ENCODE measurements at places on chromosomes 1 and 21.

- DNase-seq = no peak
Observed at GRCh38 chr21:34606051-34606450, 8.9 kb downstream of the RCAN1 start.

GRCh38 chr1:67405473-67406245 lies 24.5 kb downstream of the SERBP1 start:
- DNase-seq = no peak

DNA sequence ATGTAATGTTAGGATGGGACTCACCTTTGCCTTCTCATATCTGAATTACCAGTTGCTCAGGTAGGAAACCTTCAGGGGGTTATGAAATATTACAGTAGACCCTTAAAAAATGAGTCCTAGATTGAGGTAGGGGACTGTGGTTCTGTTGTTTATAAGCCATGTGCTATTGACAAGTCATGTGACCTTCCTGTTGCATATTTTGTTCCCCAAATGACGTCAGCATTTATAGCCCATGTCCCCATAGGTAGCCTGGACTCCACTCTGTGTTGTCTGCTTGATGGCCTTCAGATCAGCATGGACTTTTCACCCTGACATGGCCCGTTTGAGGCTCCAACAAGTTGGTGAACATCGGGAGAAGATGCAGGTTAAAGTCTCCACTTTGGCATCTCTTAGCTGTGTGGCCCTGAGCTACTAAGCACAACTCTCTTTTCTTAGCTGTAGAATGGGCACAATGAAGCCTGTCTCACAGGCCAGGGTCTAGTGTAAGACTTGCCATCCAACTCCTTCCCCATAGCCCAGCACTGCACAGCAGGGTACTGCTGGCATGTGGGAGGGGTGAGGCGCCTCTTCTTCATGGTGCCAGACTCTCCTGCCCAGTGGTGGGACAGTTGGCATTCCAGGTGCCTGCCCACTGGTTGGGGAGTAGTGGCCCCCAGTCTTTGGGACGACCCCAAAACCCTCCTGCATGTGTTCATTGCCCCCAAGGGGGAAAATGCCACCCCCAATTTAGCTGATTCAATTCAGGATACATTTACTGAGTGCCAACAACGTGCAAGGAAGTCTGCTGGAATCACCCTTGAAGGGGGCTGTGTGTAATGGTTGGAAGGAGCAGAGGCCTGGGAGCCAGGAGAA lies 36.1 kb upstream of the TTC22 start:
- DNase-seq = no peak

DNA sequence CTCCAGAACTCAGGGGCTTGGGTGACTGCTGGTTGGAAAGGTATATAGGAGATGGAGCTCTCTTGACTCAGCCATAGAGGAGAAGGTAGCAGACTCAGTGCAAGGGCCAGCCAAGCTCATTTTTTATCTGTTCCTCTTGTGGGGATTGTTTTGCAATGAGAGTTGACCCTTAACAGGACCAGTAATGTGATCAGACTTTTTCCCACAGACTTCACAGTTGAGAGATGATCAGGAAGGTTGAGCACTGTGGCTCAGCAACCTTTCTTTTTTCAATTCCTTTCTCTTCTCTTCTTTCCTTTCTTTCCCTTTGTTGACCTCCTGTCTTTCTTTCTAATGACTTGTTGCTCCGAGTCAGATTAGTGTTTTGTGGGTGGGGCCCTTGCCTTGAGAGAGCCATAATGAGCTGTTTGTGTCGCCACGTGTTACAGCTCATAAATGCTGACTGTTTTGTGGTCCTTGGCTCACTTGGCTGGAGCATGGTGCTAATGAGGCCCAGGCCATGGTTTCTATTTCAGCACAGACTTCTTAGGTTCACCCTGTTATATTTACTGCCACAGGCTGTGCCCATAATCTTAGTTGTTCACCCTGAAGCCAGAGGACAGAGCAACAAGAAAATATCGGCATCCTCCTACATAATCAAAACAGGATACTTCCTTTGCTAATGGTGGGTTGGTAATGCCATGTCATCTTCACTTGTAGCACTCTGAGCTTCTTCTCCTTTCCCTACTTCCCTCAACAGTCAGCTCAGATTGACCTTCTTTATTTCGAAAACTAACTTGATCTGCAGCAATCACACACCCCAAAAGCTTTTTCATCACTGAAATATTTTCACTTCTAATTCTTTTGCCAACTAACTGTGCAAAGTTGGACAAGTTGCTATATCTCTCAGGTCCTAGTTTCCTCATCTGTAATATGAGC lies 13.9 kb downstream of the ADAM30 start:
- no peak for DNase-seq

GRCh38 chr1:68178821-68179490 lies 53.4 kb downstream of the WLS start:
- DNase-seq = no peak

- no peak for DNase-seq
Observed at GRCh38 chr21:38863843-38864363, 58.2 kb downstream of the ETS2 start.

DNA sequence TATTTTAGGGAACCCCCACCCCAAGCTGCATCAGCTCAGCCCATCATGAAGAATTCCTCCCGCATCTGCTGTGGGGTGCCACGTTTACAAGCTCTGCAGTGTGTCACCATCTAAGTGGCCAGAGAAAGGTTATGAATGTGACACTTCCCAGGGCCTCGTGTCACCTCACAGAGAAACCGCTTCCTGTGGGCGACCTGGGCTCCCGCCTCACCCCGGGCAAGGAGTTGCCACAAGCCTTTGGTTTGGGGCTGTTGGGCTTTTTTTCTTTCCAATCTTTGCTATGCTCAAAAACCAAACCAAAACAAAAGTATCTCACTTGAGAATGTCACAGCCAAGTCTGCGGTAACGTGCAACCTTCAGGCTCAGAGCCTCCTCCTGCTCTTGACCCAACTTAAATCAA lies 82.1 kb upstream of the ARHGEF16 start:
- no peak for DNase-seq

DNA sequence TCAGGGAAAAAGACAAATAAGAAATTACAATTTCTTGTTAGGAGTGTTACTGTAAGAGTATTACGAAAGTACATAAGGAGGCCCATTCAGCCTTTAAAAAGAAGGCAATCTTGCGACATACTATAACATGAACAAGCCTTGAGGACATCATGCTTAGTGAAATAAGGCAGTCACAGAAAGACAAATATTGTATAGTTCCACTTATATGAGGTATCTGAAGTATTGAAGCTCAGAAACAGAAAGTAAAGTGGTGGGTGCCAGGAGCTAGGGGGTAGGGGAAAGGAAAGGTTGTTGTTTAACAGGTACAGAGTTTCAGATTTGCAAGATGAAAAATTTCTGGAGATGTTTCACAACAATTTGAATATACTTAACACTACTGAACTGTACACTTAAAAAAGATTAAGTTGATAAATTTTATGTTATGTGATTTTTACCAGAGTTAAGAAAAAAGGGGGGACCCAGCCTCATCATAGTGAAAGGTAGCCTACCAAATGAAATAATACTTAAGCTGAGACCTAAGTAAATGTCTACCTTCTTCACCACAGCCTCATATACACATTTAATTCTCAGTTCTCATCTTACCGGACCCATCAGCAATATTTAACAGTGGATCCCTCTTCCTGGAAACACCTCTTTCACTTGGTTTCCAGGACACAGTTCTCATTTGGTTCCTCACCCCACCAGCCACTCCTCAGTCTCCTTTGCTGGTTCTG lies 19.5 kb downstream of the USP24 start:
- no peak for DNase-seq

GRCh38 chr21:37877171-37877570 lies 39.1 kb downstream of the KCNJ6 start:
- no peak for DNase-seq

DNA sequence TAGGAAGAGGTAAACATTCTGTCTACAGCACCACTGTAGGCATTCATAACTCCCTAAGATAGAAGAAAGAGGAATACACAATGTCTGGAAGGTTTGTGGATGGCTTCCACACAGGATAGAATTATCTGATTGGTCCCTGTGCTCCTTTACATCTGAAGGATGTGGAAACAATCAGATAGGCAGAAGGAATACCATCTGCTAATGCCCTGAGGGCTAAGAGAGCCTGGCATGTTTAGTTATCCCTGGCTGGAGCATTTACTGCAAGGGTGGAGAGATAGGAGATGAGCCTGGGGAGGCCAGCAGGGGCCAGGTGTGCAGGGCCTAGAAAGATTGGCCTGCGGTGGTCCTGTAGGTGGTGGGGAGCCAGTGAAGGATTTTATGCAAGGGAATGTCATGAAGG lies 8.6 kb upstream of the ACBD3 start:
- DNase-seq = no peak

GRCh38 chr1:208326033-208326432 lies 81.8 kb upstream of the PLXNA2 start:
- DNase-seq = no peak

DNA sequence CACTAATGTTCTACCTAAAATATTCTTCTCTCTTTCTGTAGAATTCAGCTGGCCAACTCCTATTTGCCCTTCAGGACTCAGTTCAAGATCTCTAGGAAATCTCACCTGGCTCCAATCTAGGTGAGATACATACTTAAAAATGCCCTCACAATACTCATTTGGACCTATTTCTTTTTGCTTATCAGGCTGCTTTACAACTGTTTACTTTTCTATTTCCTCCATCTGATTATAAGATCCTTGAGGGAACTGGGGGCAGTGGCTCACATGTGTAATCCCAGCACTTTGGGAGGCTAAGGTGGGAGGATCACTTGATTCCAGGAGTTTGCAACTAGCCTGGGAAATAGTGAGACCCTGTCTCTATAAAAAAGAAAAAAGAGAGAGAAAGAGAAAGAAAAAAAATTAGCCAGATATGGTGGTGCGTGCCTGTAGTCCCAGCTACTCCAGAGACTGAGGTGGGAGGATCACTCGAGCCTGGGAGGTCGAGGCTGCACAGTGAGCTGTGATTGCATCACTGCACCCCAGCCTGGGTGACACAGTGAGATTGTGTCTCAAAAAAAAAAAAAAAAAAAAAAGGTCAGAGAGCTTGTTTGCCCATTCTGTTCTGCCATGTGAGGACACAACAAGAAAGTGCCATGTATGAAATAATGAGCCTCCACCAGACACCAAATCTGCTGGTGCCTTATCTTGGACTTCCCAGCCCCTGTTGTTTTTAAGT lies 14.8 kb downstream of the EFCAB14 start:
- no peak for DNase-seq

- DNase-seq = no peak
Observed at GRCh38 chr1:222555992-222556615, 8.2 kb upstream of the HHIPL2 start.

All from GDM1 (cell line).